SW 1271 (cell line): ENCODE measurements at places on chromosomes 13 and 19.

DNA sequence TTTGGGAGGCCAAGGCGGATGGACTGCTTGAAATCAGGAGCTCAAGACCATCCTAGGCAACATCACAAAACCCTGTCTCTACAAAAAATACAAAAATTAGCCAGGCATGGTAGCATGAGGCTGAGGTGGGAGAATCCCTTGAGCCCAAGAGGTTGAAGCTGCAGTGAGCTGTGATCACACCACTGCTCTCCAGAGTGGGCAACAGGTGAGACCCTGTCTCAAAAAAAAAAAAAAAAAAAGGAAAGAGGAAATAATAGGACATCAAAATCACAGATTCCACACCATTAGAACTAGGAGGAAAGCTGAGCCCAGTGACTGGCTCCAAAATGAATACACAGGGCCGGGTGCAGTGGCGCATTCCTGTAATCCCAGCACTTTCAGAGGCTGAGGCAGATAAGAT is 3.2 kb upstream of the ZNF8 start:
- DNase-seq = no peak

DNA sequence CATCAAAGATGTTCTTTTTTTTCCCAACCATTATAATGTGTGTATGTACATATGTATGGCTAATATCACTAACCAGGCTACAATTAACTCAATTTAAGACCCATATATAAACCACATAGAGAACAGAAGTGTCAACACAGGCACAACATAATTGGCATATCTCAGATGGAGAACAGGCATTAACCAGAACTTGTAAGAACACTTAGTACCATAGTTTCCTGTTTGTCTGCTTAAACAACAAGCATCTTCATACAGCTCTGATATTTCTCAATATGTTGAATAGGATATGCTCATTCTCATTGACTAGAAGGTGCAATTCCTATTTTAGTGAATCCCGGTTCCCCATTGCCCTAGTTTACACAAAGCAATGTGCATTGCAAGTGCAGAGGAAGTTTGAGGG is 116.9 kb upstream of the EDNRB start:
- DNase-seq = no peak

DNA sequence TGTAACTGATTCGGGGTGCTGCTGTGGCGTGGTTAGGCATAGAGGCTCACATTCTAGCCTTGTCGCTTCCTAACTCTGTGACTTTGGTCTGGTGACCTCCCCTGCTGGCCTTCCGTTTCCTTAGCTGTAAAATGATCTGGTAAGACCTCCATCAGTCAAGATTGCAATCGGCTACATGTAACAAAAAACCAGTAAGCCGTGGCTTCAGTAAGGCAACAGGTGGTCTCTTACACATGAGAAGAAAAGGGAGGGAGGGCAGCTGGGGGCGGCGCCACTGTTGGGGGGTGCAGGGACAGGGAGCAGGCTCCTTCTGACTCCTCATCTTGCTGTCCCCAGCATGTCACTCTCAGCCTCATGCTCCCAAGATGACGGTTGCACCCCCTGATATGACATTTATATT is 148.0 kb downstream of the SIPA1L3 start:
- no peak for DNase-seq

DNA sequence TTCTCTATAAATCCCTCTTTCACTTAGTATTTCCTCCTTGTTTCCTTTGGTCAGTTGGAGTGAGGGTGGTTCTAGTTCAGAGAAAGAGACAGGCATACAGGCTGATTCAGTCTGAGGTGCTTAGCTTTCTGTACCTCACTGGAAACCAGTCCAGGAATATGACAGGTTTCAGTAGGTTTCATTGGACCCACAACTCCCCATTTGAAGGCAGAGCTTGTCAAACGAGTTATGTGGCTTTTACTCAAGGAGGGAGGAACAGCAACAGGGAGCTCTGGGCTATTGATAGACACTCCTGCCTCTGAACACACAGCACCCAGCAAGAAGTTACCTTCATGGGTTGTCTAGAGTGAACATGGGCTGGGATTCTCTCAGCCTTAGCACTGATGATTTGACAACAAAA is 14.5 kb downstream of the ACTN4 start:
- DNase-seq = no peak
